ENCODE measurements at places on chromosomes 1 and 21.

GRCh38 chr1:12773438-12773837 lies at the start of gene PRAMEF12:
Gene PRAMEF12 (plus strand): TSS chr1:12773738. CDS start chr1:12774868, 1,130 bp downstream.
- H3K4me1 ChIP-seq: no peaks in the 10 kb centered on the region
- no peaks in the 10 kb centered on the region for H3K36me3 ChIP-seq

- DNase-seq: no peak
- peaks cover 38% of the 10 kb centered on the region for H3K4me1 ChIP-seq
- peaks cover 53% of the 10 kb centered on the region for H3K27me3 ChIP-seq
- no peaks in the 10 kb centered on the region for H3K36me3 ChIP-seq
- H3K27ac ChIP-seq: no peak overlapping the region
Measured at GRCh38 chr1:26361605-26362122, 7.7 kb upstream of the CRYBG2 start.

GRCh38 chr1:205581321-205581980 lies 50.4 kb downstream of the ELK4 start:
- peaks cover 7% of the 10 kb centered on the region for H3K27me3 ChIP-seq
- no peaks in the 10 kb centered on the region for H3K4me1 ChIP-seq
- H3K36me3 ChIP-seq: no peaks in the 10 kb centered on the region
- H3K27ac ChIP-seq: no peak overlapping the region
- H3K4me3 ChIP-seq: no peak overlapping the region

DNA sequence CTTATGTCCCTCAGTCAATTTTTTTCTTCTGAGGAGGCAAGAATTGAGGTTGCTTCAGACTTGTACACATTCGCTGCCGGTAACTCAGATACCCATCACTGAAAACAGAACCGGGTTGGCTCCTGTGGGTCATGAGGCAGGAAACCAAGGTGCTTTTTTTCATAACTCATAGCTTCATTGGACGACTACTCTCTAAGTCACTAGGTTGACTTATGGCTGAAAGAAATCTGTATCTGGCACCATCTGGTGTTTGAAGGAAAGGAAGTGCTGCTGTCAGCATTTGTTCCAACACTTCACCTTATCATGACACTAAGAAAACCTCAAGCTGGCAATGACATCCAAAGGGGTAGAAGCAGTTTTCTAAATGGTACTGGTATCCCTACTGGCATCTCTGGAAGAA lies 82.3 kb downstream of the TBX19 start:
- DNase-seq: peak; percentile 66
- no peaks in the 10 kb centered on the region for H3K27me3 ChIP-seq
- H3K36me3 ChIP-seq: peaks cover 9% of the 10 kb centered on the region

- H3K4me1 ChIP-seq: peaks cover 16% of the 10 kb centered on the region
- H3K27ac ChIP-seq: peak overlapping the region; percentile 90
- H3K27me3 ChIP-seq: no peaks in the 10 kb centered on the region
- peaks cover 6% of the 10 kb centered on the region for H3K36me3 ChIP-seq
- no peak for DNase-seq
Measured at GRCh38 chr1:44740179-44740617, 561 bp downstream of the KIF2C start.

GRCh38 chr1:247070645-247071044 lies 8.0 kb downstream of the ZNF670 start:
- no peak overlapping the region for H3K27ac ChIP-seq
- H3K36me3 ChIP-seq: peaks cover 12% of the 10 kb centered on the region
- no peak overlapping the region for H3K4me3 ChIP-seq
- peaks cover 6% of the 10 kb centered on the region for H3K4me1 ChIP-seq

DNA sequence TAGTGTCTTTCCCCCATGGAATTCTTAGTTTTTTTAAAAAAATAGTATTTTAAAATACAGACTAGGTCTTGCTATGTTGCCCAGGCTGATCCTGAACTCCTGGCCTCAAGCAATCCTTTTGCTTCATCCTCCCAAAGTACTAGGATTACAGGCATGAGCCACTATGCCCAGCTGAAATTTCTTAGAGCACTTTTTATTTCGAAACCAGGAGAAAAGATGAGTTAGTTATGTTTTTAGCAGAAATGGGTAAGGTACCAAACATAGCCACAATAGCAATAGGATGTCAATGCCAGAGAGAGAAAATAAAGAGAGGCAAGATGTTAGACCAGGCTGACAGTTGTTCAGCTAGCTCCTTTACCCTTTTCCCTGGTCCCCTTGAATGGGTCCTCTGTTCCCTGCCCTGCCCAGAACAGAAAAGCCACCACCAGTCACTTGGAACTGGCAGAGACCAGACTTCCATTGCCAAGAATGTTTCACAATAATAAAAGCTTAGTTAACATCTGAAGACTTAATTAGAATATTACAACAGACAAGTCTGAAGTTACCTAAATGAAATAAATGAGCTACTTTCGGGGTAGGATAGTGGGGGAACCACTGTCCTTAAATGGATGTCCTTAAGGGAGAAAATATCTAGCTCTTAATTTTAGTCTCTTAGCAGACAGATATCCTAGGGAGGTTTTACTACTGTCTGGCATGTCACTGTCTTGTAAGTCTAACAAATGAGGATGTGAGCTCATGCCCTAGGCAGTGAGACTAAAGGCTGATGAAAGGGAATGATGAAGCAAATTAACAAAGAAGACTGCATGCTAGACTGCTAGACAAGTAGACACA lies 54.3 kb downstream of the ABL2 start:
- no peaks in the 10 kb centered on the region for H3K27me3 ChIP-seq
- no peak overlapping the region for H3K4me3 ChIP-seq
- no peak overlapping the region for H3K27ac ChIP-seq
- no peak for DNase-seq

DNA sequence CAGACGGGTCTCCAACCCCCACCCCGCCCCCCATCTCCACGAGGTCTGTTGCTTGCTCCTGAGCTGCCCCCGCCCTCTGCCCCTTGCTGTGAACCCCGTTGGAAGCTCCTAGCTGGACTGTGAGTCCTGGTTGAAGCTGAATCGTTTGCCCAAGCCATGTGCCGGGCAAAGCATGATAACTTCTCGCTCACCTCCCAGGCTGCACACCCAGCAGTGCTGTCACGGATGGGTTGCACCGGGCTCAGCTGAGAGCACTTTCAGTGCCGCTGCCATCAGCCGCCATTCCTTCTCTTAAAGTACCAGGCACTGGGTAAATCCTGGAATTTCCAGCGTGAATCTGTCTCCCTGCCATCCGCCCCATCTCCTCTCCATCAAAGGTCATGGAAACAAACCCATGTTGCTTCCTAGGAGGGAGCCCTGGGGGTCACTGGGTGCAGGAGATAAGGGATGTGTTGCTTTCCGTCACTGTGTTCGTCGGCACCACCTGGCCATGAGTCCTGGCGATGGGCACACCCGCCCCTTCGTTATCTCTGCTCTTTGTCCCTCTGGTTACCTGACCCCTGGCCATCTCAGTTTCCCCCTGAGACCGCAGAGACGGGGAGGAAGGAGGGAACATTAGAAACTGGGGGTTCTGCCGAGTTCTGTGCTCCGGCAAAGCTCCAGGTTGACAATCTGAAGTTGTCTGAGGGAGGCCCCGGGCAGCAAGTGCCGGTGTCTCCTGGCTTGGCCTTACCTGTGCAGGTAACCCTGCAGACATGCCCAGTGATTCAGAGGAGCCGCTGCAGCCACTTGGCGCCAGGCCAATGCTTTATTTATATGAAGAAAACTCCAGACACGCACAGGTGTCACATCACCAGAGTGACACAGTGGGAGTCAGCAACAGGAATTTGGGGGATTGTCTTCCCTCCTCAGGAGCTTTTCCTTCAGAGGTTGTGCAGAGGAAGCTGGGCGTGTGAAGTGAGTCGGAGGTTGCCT lies 2.7 kb downstream of the PDE9A start:
- no peak for DNase-seq
- no peaks in the 10 kb centered on the region for H3K36me3 ChIP-seq
- H3K4me1 ChIP-seq: peaks cover 6% of the 10 kb centered on the region
- H3K27me3 ChIP-seq: peaks cover 27% of the 10 kb centered on the region
- no peak overlapping the region for H3K27ac ChIP-seq
- no peak overlapping the region for H3K4me3 ChIP-seq

All from natural killer cell treated with Interleukin-12 subunit alpha and Interleukin-12 subunit beta and Interleukin-15 and Interleukin-18, amount 100 ng/mL, for 72 hours (primary cell).